ENCODE measurements at places on chromosomes 2 and 18.

GRCh38 chr2:6196449-6196848, 504.3 kb downstream of the SOX11 start:
- DNase-seq: no peak

DNA sequence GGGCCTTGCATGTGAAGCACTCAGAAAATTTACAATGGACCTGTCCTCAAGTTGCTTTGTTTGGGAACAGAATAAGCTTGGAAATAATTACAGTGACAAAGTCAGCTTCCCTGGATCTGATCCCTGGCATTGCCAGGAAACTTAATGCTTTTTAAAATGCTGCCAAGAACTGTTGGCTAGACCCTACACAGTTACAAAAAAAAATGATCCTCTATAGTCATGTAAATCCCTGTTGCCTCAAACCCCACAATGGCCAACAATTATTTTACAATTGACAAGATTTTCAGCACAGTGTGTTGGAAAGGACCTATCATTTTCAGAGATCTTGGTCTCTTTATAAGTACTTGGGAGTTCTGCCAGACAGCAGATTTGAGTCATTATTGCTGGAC, 470.4 kb upstream of the ACVR2A start:
- no peak for DNase-seq

DNA sequence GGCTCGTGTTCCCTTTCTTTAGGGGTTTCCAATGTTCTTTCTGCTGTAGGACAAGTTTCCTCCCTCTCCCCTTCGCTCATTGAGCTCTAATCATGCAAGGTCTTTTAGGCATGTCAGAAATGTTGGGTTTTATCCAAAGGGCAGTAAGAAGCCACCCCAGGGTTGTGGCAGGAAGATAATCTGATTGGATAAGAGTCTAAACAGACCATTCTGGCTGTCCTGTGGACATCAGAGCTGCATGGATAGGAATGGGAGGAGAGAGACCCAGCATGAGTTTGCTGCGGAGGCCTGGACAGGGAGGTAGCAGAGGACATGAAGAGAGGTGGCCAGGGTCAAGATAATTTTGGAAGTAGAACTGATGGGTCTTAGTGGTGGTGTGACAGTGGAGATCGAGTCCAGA, 88.2 kb downstream of the ACKR3 start:
- peak; percentile 21 for DNase-seq

DNA sequence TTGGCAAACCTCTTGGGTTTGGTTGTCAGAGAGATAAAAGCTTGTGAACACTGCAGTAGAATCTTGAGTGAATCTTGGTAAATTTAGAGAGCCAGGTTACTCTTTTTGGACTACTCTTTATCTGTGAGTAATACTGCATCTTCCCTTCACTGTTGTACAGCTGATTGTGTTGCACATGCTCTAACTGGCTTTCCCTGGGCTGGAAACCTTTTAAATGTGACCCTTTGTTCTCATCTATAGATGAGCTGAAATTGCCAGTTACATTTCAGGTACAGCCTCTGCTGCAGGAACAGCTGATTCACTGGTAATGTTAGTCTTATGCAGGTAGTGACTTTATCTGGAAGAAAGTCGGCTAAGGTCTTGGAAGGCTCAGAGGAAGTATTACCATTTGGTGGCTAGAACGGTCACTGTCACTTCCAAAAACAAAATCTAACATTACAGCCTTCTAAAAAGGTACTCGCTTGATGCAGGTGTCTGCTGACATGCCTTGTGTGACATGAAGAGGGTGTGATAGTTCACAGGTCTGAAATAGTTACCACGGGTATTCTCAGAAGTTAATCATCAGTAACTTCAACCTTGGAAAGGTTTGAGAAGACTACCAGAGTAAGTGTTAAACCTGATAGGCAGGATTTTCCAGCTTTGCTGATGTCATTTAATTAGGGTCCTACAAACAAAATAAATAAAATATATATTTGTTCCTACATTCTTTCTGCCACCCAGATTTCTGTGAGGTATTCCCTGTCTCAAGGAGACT, 851.1 kb downstream of the SLC4A3 start:
- DNase-seq: no peak

DNA sequence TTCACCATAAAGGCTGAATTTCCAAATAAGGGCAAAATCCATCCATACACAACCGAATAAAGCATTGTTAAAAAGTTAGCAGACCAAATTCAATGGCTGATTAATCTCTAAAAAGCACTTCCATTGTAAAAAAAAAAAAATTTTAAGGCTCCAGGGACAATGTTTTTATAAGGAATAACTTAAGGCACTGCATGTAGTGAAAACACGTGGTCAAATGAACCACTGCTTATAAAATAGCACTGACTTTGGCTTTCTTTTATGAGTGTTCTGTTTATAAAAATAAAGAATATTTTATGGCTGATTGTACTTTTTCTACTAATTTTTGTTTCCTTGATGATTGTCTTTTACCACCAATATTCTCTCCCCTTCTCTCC, 409.3 kb upstream of the KCNH7 start:
- no peak for DNase-seq

DNA sequence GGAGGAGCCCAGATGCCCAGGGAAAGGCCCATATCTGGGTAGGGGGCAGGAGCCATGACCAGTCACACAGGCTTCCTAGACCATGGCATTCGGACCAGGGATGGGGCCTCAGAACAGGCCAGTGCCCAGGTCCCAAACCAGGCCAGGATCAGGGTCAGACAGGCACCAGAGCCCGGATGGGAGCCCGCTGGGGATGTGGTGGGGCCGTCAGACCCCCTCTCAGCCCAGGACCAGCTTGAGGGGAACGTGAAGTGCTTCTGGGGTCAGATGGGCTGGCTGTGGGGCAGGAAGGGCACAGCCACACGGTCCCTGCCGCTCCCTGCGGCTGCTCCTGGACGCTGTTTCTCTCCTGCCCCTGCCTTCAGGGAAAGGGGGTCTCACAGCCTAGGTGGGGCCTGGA, 39.1 kb downstream of the SNED1 start:
- no peak for DNase-seq

- peak; percentile 74 for DNase-seq
Measured at GRCh38 chr2:24926602-24927252, 6.7 kb upstream of the ADCY3 start.

GRCh38 chr2:112881217-112881985, 29.6 kb upstream of the IL37 start:
- DNase-seq: no peak

DNA sequence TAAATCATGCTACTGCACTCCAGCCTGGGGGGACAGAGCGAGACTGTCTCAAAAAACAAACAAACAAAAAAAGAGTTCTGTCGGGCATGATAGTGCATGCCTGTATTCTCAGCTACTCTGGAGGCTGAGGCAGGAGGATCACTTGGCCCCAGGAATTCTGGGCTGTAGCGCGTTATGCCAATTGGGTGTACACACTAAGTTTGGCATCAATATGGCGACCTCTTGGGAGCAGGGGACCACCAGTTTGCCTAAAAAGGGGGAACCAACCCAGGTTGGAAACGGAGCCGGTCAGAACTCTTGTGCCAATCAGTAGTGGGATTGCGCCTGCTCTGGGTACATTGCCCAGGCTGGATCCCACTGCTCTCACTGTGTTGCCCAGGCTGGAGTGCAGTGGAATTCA, 49.7 kb downstream of the SDC1 start:
- no peak for DNase-seq

- no peak for DNase-seq
Measured at GRCh38 chr18:7020995-7021777, 96.4 kb downstream of the LAMA1 start.

GRCh38 chr18:48492880-48493279, 46.0 kb upstream of the CTIF start:
- DNase-seq: no peak

DNA sequence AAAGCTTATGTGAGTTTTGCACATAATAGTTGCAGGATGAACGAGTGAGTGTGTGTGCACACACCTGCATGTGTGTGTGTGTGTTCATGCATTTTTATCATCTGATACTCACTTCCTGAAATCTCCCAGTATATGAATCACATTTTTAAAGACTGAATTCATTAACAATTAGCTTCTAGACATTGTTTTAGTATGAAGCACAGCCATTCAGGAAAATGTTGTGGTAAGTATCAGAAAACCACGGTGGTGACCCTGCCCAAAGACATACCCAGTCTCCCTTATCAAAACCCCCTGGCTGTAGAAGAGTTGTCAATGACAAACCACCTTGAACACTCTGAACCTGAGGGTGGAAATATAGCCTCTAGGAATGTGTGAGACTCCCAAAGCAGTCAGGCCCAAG, 220.8 kb downstream of the ALK start:
- DNase-seq: no peak

DNA sequence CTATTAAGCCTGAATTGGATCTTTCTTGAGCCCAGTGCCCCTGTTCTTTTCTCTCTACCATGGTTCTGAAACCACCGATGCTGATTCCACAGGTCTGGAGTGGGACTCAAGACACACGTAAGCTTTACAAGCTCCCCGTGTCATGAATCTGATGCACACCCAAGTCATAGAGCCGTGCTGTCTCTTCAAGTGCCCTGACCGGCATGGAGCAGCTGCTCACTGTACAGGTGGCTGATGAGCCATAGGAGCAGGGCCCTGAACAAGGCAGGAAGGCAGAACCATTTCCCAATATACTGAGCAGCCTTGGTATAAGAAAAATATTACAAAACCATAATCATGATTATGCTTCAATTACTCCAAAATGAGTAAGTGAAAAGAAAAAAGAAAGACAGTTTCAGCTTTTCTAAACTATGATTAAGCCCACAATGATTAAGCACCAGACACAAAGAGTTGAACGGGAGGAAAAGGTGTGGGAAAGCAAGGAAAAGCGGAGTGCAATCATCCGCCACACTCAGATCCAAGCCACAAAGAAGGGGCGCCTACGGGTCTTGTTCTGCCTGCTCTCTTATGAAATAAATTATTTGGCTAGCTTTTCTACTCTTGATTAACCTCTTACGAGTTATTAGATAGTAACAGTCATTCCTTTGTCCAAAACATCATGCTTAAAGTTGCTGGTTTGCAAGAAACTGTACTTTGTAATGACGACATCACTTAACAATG, 41.7 kb downstream of the NOL10 start:
- no peak for DNase-seq
